ENCODE measurements at places on chromosomes 5 and 9.
A peak's percentile ranks its signal among the peaks of the same experiment; 100 is the strongest.

DNA sequence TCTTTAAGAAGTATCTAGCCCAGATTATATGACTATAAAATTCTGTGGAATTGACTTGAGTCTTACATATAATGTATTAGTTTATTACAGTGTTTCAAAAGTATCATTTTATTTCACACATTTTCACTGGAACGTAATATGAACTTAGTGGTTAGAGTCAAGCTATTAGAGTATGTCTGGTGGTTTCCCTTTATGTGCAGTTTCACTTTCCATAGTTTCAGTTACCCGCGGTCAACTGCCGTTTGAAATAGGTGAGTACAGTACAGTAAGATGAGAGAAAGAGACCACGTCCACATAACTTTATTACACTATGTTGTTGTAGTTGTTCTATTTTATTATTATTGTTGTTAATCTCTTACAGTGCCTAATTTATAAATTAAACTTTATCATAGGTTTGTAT is 50.5 kb downstream of the COMMD10 start:
- no peak for DNase-seq

GRCh38 chr9:35920051-35920620 is 10.8 kb downstream of the SPAAR start:
- no peak for DNase-seq

- no peak for DNase-seq
Observed at GRCh38 chr9:77516781-77517180, 131.3 kb downstream of the GNA14 start.

DNA sequence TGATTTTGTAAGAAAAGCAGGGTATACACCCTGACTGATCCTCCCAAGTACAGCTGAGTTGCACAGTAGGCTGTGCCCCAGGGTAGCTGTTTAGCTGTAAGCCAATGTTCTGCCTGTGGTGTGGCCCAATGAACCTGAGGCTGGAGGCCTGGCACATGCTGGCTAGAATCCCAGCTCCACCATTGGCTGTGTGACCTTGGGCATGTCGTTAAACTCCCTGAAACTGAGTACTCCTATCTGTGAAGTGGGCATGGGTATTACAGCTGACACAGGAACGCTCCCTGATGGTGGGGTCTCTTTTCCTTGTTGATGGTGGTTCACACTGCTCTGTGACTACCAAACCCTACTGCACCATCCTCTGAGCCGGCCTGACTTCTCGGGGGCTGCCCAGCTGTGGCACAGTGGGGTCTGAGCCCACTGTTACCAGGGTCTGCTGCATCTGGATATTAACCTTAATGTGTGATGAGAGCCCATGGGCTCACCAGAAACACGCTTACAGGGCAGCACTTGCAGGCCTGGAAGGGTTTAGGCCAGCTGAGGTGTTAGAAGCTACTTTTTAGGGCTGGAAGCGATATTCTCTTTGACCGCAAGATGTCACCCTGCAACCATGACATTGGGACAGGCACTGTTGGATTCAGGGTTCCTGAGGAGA is 7.0 kb upstream of the GADD45G start:
- DNase-seq: peak; percentile 57

GRCh38 chr9:91443994-91444392 is 20.4 kb upstream of the NFIL3 start:
- no peak for DNase-seq

DNA sequence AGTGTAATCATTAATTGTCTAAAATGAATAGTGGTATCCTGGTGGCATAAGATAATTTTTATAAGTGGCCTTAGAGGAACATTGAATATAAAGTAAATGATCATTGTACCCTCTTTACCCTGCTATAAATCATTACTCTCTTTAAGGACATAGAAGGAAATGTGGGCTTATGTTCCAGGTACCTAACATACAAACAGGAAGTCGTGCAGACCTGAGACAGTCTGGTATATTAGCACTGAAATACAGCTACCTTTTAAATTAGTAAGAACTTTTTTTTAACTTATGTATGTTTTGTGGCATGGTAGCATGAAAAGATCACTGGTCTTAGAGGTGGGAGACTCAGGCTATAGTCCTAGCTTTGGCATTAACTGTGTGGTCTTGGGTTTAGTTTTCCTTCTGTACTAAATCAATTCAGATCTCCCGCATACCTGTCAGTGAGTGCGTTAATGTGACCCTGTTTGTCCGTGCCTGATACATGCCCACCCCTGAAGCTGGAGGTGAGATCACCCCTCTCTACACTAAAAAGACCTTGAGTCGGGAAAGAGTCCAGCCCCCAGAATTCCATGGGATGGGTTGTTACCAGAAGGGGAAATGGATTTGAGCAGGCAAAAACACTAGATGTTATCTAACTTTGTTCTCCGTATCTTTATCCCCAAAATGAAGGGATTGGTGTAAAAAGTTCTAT is 59.4 kb upstream of the ERBIN start:
- no peak for DNase-seq

- no peak for DNase-seq
Observed at GRCh38 chr9:124218987-124219461, 38.7 kb upstream of the NEK6 start.

GRCh38 chr5:120361941-120362340 is 102.2 kb upstream of the PRR16 start:
- no peak for DNase-seq

GRCh38 chr5:65775476-65775875 is 53.5 kb downstream of the NLN start:
- no peak for DNase-seq

DNA sequence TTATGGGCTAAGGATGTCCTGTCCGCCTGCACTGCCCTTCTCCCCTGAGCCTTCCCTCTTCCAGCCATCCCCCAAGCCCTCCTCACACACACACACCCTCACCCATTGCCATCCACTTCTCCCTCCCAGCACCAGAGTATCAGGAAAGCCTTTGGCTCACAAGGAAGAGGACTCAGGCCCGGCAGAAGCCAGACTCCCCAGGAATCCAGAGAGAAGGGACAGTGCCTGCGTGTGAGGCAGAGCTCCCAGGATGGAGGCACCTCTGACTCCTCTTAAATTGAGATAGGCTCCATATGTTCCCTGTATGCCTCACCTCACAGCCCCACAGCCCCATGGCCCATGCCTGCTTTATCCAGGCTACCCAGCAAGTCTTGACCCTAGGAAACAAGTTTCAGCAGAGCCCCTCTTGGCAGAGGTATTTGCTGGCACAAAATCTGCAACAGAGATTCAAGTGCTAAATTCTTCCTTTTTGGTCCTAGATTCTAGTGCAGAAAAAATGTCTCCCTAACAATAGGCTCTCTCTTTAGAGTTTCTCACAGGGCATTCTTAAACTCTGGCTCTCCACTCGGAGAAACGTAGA is 761 bp downstream of the IL17B start:
- DNase-seq: no peak

GRCh38 chr9:76396144-76396543 is 1.9 kb upstream of the RFK start:
- DNase-seq: no peak

GRCh38 chr9:121816845-121817450 is 165.5 kb downstream of the DAB2IP start:
- no peak for DNase-seq

GRCh38 chr9:16642421-16643109 is 227.9 kb downstream of the BNC2 start:
- no peak for DNase-seq

Measured in neural crest cell (in vitro differentiated cells).